ENCODE measurements at places on chromosomes 6 and 20. TPM values are rescaled to one million over a fixed set of nuclear protein-coding genes. Genes with fewer than 3 reads are reported as not detected.

DNA sequence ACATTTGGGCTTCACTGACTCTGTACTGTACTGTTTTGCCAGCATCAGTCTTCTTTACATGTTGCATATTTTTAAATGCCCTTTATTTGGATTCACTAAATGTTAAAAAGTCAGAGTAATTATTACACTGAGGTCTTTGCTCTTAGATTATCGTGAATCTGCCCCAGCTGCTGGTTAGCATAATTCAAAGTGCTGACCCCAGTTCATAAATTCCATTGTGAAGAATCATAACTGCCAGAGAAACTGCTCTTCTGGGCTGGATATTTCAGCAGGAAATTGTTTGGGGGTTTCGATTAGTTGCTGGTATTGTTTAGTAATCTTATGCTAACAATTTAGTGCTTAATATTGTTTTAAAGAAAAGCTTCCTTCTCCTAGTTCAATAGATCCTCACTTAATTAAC, 682.1 kb upstream of the MAP3K7 start:
- no peak for DNase-seq

GRCh38 chr20:50252701-50253100, 62.1 kb downstream of the CEBPB start:
- no peak for DNase-seq

GRCh38 chr6:79461205-79461604, 76.0 kb downstream of the LCA5 start:
- DNase-seq, result no peak

GRCh38 chr6:8182902-8183665, 80.7 kb upstream of the EEF1E1 start:
- no peak for DNase-seq

DNA sequence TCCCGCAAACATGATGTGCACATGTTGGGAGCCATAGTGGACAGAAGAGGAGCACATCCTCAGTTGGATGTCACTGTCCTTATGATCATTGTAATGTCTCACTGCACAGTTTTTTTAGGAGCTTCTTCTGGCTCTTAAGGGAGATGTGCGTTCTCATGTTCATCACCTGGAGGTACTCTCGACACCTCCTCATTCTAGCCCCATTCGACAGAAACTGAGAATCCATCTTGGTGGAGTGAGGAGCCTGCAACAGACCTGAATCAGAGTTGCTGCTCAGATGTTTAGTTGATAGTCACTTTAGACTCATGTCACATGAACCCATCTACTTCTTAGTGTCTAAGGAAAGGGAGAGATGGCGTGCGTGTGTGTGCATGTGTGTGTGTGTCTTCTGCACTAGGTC, 2.3 kb upstream of the BMP6 start:
- DNase-seq, result no peak

DNA sequence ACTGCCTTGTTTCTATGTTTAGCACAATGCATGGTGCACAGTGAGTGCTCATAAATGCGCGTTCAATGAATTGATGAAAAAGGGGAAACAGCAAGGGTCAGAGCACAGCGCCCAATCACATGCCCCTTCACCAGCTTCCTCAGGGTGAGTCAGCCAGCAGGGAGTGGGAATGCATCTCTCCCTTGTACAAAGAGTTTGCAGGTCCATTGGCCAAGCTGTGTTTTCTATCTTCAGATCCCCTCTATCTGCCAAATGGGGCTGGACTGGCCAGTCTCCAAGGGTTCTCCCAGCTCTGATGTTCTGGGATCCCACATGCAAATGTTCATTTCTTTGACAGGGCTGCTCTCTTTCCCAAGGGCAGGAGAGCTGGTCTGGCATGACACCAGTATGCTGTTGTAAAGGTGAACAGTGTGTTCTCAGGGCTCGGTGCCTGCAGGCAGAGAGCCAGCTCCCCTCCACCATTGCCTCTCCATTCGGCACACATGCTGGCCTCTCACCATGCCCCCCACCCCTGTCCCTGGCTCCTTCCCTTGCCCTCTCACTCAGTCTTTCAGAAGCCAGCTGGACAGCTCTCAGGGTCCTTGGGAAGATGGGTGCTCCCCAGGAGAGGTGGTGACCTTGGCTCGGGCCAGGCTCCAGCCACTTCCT, 25.0 kb downstream of the ANGPT4 start:
- DNase-seq, result no peak

GRCh38 chr6:142953373-142954273, 8.6 kb upstream of the HIVEP2 start:
- DNase-seq, result no peak

GRCh38 chr6:68677058-68677457, 42.0 kb downstream of the ADGRB3 start:
- no peak for DNase-seq

The IL17A gene
- polyA plus RNA-seq, result not detected

DNA sequence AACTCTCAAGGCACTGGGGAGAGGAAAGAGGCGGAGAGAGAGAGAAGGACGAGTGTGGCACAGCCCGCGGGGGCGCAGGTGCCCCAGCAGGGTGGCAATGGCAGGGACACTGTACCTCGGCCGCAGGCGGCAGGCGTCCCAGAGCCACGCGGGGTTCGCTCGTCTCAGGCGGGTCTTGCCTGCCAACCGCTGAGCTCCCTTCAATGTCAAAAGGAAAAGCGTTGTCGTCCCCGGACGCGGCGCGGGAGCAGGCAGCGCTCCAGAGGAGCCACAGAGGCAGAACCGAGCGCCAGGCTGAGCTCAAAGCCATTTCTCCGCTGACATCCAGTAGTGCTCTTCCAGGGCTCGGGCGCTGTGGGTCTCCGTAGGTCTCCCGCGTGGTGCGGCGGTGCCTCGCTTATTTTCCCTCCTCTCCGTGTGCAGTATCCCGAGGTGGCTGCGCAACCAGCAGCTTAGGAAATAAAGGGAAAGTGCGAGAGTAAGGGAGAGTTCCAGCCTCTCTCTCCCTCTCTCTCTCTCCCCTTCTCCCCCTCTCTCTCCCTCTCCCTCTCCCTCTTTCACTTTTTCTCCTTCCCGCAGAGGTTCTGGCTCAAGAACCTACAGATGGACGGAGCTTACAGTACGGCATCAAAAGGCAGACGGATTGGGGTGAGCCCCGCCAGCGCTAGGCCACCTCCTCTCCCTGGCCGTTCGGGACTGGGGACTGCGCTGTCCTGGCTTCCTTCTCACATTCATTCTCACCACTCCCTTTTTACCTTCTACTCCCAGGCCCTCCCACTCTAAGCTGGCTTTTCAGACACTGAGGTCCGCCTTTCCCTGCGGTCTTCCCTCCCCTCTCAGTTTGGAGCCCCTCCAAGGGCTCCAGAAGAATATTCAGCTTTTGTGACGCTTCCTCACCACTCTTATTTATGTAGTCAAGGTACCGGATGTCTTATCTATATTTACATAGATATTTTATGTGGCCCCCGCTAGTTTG, at the start of gene LAMA4:
TSS of gene LAMA4 (minus strand) at position 727 of the 976 bp plus-strand sequence. CDS start at position 310, 417 bp downstream.
- peak; percentile 68 for DNase-seq

The SLC26A8 gene
- polyA plus RNA-seq, result 0.47 TPM

The TRIM10 gene
- polyA plus RNA-seq, result 0.27 TPM

GRCh38 chr6:80547827-80548226, 441.4 kb downstream of the BCKDHB start:
- no peak for DNase-seq

Measured in left kidney (tissue), 8 donors.